Femur (tissue), 1 donor: ENCODE measurements at places on chromosomes 3 and 15.

DNA sequence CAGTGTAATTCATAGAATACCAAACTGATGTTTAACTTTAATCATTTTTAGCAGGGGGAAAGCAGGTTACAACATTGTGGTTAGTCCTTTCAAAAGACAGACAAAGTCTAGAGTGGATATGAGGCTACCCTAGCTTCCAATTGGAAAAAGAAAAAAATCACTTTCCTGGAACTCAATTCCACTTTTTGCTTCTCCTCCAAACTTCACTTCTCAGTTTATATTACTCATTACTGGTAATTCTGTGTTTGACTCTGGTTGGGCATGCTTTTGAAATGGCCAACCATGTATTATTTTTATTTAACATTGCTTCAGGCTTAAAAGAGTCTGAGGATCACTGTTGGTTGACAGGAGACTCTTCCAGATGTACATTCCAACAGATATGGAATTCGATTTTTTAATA lies 84.8 kb downstream of the RAP2B start:
- DNase-seq = no peak

DNA sequence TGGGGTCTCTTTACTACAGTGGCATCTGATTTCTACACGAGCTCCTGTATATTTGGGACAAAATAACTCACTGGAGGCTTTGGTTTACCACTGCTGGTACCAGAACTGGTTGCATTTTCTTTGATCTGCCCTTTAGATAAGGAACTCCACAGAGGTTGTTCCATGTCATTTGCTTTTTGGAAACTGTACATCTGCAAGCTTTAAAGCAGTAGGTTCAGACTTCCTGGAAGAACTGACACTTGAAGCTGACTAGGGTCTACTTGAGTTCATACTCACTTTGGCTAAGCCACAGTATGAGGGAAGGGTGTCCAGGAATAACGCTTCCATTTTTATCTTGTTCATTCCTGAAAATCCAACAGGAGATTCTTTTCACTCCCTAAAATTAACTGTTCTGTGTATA lies 86.4 kb downstream of the WWTR1 start:
- no peak for DNase-seq

DNA sequence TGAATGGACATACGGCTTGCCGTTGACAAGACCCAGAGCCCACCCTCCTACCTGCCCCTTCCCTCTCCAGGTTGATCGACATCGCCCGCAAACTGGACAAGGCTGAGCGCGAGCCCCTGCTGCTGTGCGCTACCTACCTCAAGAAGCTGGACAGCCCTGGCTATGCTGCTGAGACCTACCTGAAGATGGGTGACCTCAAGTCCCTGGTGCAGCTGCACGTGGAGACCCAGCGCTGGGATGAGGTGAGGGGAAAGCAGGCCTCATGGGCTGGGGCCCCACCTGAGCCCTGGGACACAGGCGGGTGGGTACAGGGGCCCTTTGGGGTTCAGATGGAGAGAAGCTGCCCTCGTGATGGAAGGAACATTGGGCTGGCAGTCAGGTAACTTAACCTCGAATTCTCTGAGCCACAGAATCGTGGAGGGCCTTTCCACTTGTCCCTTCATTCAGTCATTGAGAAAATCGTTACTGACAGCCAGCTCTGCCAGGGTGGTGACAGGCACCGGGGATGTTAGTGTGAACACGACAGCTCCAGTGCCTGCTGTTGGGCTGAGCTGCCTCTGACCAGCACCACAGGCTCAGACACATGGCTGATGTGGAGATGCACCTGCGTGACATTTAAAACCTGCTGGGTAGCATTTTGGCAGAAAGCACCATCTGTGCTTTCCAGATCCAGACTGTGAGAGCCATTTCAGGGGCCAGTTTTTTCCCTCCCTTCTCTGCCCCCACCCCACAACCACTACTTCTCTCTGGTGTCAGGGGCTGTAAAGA lies 25.6 kb upstream of the RHO start:
- no peak for DNase-seq

DNA sequence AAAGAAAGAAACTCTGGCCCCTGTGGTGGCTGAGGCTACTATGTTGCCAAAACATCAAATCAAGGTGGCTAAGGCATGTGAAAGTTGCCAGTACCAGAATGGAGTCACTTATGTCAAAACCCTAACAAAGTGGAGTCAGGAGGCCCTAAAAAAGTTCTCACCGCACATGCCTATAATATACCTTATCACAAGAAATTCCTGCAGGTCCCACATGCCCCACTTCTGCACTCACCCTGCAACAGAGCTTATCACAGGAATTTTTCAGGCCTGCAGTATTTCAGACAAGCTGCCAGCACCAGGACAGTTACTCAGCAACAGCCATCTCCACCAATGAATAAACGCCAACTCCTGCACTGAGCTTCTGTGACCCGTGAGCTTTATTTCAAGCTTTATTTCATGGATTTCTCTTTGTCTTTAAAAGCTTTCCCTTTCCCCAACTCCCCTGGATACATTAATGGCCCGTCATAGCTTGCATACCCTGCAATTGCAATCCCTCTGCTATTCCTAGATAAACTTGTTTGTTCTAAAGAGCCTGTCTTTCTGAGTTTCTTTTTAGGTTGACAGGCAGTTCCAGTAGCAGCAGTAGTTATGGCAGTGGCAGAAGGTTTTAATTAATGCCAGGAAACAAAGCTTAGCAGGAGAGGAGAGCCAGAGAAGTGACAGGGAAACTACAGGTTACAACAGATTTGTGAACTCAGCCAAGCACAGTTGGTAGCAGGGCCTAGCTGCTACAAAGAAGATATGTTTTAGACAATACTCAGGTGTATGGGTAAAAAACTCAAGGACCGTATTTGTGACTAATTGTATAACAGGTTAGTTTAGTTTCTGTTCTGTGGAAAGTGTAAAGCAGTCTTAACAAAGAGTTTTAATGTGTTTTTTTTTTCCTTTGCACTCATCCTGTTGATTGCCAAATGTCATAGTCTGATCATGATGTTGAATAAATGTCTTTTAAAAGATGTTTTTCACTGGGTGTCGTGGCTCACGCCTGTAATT lies 15.9 kb upstream of the TMEM42 start:
- DNase-seq = no peak

DNA sequence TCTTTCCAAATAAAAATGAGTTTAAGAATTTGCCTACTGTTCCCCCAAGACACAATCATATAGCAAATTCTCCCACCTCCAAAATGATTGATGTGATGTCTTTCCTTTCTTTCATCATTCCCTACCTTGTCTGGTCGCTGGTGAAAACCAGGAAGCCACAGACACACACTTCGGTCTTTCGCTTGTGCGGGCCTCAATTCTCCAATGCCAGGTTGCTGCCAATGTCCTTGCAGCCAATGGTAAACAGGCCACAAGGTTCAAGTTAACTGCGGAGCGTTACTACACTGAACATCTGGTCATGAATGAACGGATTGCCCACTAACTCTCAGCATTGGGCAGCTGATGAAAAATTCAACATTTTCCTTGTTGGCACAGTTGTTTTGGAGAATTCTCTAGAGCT lies 192.2 kb downstream of the FOXP1 start:
- no peak for DNase-seq
